ENCODE measurements at places on chromosomes 12 and 14.

- DNase-seq = no peak
Observed at GRCh38 chr14:101540481-101541462, 20.5 kb upstream of the DIO3 start.

GRCh38 chr14:74641601-74642391 lies 29.8 kb upstream of the LTBP2 start:
- DNase-seq = no peak

GRCh38 chr12:46556105-46556559 lies 183.6 kb upstream of the SLC38A2 start:
- no peak for DNase-seq

DNA sequence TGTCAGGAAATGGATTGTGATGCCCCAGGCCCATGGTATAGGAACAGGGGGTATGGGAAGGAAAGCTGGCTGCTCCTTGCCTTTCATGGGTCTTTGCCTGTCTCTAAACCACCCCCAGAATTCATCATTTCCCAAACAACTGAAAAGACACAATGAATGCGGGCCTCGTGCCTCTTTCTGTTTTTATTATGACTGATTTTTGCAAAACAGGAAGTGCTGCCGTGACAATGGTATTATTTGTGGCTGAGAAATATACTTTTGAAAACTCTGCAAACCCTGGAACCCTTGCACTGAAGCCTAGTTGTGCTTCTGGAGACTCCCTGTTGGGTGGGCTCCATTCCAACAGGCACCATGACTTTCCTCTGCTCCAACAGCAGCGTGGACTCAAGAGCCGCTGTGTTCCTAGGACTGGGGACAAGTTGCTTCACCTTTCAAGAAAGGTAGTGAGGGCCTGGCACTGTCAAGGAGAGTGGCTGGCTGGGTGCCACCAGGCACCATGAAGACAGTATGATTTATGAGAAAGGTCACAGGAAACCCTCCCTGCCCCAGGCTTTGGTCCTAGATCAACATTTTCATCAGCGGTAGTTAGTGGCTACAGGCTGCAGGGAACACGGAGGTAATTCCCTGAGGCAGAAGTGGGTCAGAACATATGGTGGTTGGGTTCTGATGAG lies 4.8 kb upstream of the DGLUCY start:
- DNase-seq = no peak

- no peak for DNase-seq
Observed at GRCh38 chr12:82805812-82806497, 119.2 kb downstream of the TMTC2 start.

GRCh38 chr12:64457466-64457865 lies 5.5 kb downstream of the TBK1 start:
- DNase-seq = no peak

Data from stimulated activated CD8-positive, alpha-beta memory T cell treated with anti-CD3 and anti-CD28 coated beads, Interleukin-4, amount 100 ng/mL, for 1 hour (primary cell).